ENCODE measurements at places on chromosomes 12 and 14. TPM values are rescaled to one million over a fixed set of nuclear protein-coding genes. Genes with fewer than 3 reads are reported as not detected.
A peak's percentile ranks its signal among the peaks of the same experiment; 100 is the strongest.

GRCh38 chr12:67415473-67415872 is 146.3 kb downstream of the CAND1 start:
- peak; percentile 16 for DNase-seq

DNA sequence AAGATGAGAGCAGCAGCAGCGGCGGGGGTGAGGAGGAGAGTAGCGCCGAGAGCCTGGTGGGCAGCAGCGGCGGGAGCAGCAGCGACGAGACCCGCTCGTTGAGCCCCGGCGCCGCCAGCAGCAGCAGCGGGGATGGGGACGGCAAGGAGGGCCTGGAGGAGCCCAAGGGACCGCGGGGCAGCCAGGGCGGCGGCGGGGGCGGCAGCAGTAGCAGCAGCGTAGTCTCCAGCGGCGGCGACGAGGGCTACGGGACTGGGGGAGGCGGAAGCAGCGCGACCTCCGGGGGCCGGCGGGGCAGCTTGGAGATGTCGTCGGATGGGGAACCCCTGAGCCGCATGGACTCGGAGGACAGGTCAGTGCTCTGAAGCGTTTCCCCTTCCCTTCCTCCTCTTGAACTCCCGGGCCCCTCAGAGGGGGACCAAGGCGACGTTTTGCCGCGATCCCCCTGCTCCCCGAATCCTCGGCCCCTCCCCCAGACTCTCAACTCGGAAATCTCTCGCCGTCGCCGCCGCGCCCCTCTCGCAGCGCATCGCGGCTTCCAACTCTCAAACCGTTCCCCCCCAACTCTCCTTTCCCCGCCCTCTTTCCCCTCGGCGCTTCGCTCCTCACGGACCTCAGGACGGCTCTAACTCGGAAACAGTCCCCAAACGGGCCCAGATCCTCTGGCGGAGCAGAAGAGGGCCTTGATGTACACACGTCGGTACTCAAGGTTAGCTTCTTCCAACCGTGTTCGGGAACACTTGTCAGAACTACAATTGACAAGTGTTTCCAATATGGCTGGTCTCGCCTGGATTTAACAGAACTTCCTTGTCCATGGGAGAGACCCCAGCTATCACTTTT is 947 bp downstream of the AEBP2 start:
- peak; percentile 15 for DNase-seq

- no peak for DNase-seq
Observed at GRCh38 chr12:94618995-94619695, 31.2 kb downstream of the TMCC3 start.

DNA sequence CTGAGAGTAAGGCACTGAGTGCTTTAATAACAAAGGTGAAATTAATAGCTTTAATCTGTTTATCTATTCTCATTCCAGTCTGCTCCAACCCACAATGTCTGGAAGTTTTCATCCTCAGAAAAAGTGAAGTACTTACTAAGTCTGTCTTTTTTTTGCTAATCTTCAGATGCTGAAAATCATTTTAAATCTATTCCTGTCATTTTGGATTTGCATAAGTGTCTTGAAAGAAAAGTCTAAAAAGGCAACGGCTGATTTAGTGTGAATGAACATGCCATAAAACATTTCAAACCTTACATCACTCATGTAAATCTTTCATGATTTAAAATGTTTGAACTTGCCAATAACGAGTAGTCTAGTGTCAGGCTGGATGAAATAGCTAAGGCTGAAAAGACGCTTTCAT is 685.6 kb downstream of the RPS29 start:
- no peak for DNase-seq

DNA sequence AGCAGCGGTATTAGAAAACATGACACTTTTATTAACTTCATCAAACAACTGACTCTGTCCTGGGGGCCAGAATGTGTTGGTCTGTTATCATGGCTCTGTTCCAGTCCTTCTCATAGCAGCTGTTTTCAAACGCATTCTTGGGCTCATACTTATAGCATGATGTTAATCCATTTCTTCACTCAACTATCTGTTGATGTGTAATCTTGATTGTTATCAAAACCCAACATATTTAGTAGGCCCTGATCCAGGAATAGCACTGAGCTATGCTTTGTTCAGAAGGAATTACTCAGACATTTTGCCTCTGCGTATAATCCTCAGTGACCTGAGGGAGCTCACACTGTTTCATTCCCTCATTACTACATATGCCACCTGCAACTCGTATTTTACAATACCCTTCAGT is 315.9 kb downstream of the BMP4 start:
- DNase-seq: no peak

GRCh38 chr12:110590806-110591326 is 7.7 kb upstream of the PPTC7 start:
- no peak for DNase-seq

DNA sequence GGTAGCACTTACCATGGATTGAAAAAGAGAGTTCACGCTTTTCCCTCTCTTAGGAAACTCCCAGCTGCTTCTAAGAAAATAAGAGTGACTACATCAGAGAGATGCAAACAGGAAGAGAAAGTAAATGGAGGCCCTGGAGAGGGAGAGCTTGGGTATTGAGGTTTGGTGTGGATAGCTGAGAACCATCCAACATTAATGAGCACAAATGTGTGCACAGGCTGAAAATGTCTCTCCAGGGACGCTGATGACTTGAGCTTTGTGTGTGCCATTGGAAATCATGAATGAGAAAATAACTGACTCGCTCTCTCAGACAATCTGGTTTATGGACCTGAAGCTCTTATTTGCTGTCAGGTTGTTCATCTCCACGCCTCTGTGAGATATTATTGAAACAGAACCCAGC is 318.8 kb downstream of the NRXN3 start:
- no peak for DNase-seq

DNA sequence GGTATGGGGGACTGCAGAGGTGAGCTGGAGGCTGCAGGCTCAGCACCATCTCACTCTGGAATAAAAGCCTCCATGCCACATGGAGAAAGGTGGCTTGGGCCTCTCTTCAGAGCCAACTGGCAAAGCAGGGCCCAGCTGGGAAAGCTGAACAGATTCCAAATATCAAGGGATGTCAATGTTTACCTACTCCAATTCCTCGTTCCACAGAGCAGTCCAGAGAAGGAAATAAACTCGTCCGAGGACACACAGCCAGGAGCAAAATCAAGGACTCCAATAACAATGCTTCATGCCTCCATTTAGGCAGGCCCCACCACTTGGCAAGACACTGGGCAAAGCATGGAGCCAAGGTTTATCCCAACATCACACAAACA is 36.3 kb upstream of the PNMA1 start:
- no peak for DNase-seq

- no peak for DNase-seq
Observed at GRCh38 chr14:71380271-71380670, 473.0 kb downstream of the PCNX1 start.

KLRD1 gene
- total RNA-seq: 1.3 TPM

DIO3 gene
- 4.6 TPM for total RNA-seq
